ENCODE measurements at places on chromosomes 3 and 15.

- DNase-seq, result no peak
Measured at GRCh38 chr15:92168066-92168683, 225.5 kb upstream of the ST8SIA2 start.

DNA sequence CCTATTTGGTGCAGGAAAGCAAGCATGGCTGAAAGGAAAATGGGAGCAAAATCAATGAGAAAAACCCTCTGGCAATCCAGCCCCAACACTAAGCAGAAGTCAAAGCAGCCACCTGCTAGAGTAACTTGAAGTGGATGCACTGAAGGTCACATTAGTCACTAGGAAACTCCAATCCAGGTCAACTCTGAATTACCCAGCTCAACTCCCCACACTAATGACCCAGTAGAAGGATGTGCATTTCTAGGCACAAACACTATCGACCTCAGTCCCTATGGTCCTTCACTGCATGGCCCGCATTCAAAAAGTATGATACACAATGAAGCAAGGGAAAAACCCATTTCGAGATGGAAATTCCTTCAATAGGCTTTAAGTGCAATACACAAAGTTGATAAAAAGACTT, 80.6 kb downstream of the RAD18 start:
- no peak for DNase-seq

- no peak for DNase-seq
Measured at GRCh38 chr3:65268426-65268825, 580.6 kb upstream of the ADAMTS9 start.

DNA sequence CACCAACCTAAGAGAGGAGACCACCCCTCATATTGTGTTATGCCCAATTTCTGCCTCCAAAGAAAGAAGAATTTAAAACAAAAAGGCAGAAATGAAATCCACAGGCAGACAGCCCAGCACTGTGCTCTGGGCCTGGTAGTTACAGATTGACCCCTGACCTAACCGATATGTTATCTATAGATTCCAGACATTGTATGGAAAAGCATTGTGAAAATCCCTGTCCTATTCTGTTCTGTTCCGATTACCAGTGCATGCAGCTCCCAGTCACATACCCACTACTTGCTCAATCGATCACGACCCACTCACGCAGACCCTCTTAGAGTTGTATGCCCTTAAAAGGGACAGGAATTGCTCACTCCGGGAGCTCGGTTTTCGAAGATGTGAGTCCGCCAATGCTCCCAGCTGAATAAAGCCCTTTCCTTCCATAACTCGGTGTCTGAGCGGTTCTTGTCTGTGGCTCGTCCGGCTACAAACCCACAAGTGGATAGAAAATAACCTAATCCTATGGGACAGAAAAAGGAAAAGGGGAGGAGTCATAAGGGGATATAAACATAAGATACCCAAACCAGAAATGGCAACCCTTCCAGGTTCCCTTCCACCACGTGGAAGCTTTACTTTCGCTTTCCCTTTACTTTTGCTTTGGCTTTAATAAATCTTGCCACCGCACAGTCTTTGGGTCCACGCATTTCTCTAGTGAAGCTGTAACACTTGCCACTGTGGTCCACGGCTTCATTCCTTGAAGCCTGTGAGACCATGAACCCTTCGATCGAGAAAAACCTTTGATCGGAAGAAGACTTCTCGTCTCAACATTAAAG, 1.7 kb upstream of the CFAP91 start:
- no peak for DNase-seq

GRCh38 chr3:4376499-4376898, 73.3 kb downstream of the SETMAR start:
- DNase-seq, result no peak

GRCh38 chr15:65334586-65335231, 30.2 kb downstream of the RNU5B-1 start:
- no peak for DNase-seq

DNA sequence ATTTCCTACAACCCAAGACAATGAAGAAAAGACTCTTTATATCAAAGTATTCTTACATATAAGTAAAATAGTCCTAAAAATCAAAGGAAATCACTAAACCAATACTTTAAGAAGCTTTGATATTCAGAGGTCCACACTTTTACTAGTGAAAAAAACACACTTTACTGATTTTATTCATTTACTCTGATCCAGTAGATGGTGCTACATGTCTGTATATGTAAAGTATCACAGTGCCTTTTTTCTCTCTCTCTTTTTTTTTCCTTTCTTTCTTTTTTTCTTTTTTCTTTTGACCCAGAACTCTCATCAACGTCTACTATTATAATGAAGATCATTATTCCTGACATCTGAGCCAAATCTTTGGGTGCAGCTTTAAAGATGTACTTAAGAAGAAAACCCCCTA, 10.8 kb upstream of the CCDC39 start:
- no peak for DNase-seq

Data from vagina (tissue), 2 donors.